ENCODE measurements at places on chromosomes 7 and 10.

- DNase-seq: no peak
Measured at GRCh38 chr7:138278601-138279000, 181.5 kb upstream of the TRIM24 start.

- peak; percentile 90 for DNase-seq
Measured at GRCh38 chr10:44878706-44879530, 32.2 kb upstream of the TMEM72 start.

GRCh38 chr10:49661140-49661856 lies 18.2 kb upstream of the C10orf53 start:
- no peak for DNase-seq

DNA sequence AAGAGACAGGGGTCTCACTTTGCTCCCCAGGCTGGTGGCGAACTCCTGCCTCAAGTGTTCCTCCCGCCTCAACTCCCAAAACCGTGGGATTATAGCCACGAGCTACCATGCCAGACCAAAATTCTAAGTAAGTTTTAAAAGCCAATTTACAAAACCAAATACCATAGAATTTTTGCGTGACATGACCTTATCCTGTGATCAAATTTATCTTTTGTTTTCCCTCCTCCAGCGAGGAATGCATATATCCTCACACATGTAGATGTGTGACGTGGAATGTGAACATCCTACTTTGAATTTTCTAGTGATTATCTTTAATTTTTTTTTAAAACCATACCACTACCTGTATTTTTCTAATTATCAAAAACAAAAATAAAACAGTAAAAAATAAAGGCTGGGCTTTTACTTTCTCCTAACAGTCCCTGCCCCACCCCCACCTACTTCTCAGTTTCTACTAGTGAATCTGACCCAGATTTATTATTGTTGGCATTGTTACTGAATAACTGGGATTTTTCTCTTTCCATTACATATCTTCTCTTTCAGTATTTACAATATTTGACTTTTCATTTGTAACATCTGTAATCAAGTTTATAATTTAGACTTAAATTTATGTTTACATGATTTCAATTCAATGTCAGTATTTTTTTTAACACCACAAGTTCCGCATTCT lies 26.0 kb downstream of the CYTH3 start:
- no peak for DNase-seq

DNA sequence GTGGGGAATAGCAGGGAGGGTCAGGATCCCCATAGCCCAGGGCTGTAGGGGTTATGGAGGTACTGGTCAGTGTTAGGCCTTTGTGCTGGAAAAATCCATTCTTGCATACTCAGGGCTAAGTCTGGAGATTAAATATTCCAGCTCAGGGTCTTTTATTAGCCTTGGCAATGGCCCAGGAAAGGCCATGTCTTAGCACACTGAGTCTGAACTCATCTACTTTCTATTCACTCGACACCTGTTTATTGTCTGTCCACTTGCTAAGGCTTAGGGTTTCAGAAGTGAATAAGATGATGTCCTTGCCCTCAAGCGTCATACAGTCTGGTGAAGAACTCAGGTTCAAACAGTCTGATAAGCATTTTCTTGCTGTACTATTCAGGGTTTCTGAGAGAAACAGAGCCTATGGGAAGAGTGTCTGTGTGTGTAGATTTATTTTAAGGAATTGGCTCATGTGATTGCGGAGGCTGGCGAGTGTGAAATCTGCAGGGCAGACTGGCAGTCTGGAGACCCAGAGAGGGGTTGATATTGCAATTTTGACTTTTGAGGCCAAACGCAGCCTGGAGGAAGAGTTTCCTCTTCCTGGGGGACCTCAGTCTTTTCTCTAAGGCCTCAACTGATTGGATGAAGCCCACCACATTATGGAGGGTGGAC lies 135.8 kb downstream of the RAMP3 start:
- no peak for DNase-seq
